ENCODE measurements at places on chromosomes 1 and 21.

DNA sequence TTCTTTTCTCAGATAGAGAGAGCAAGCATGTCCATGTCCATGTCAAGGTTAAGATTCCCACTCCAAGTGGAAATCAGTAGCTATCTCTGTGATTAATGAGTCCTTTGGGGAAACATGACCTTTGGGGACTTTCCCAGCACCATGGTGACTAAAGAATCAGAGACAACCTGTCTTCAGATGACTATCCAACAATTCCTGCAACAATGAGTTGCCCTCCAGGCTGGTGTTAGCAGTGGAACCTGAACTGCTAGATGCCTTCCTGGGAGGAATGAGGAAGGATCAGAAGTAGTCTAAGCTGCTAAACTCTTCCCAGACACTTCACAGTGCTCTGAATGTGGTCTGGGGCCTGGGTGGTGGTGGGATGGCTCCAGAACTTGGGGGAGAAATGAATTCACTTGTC is 6.5 kb downstream of the S100A9 start:
- H3K27me3 ChIP-seq = no peaks in the 10 kb centered on the region
- peak overlapping the region; percentile 86 for H3K27ac ChIP-seq
- DNase-seq = no peak
- H3K36me3 ChIP-seq = no peaks in the 10 kb centered on the region

DNA sequence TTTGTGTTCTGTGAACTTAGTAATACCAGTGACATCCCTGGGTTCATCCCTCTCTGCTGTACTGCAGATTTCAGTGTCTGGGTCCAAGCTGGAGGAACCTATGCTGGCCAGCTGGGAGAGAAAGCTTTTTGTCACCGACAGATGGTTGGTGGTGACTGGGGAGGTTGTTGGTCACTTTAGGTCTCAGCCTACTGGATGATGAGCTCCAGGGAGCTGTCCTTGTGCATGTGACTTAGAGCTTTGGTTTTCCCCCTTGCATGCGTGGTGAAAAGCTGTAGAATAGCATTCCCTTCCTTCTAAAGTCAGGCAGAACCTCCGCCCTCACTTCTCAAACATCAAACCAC is 22.9 kb upstream of the IKBKE start:
- no peak overlapping the region for H3K27ac ChIP-seq
- peaks cover 13% of the 10 kb centered on the region for H3K36me3 ChIP-seq
- no peak for DNase-seq
- H3K27me3 ChIP-seq = no peaks in the 10 kb centered on the region

DNA sequence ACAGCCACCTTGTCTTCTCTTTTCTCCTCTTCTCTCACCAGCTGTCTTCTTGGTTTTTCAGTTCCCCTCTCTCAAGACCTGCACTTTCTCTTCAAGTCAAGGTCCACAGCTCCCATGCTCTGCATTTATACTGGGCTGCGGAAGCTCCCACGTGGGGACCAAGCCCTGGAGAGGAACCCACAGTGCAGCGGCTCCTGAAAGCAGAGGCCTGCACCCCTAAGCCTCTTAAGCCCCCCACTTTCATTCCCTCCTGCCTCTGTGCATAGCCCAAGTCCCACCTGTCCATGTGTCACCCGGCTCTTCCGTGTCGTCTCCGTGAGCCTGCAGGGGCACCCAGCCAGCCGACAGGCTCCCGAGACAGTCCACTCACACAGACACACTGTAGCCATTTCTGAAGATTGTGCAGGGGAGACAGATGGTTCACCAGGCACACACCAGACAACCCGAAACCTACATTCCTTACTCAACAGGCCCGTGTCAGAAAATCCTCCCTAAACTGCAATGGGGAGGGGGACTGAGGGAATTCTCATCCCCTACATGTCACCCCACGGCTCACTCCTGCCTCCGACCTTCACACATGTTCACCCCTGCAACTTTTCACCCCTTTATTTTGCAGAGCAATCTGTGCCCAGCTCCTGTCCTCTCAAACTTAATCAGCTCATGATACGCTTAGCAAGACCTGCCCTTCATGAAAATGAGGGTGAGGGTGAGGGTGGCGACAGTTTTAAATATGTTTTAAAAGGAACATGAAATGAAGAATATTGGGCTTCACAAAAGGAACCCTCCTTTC is 6.3 kb downstream of the MX2 start:
- no peak overlapping the region for H3K4me3 ChIP-seq
- no peak overlapping the region for H3K27ac ChIP-seq
- H3K36me3 ChIP-seq = no peaks in the 10 kb centered on the region
- peaks cover 28% of the 10 kb centered on the region for H3K4me1 ChIP-seq
- H3K27me3 ChIP-seq = no peaks in the 10 kb centered on the region
- DNase-seq = peak; percentile 6

DNA sequence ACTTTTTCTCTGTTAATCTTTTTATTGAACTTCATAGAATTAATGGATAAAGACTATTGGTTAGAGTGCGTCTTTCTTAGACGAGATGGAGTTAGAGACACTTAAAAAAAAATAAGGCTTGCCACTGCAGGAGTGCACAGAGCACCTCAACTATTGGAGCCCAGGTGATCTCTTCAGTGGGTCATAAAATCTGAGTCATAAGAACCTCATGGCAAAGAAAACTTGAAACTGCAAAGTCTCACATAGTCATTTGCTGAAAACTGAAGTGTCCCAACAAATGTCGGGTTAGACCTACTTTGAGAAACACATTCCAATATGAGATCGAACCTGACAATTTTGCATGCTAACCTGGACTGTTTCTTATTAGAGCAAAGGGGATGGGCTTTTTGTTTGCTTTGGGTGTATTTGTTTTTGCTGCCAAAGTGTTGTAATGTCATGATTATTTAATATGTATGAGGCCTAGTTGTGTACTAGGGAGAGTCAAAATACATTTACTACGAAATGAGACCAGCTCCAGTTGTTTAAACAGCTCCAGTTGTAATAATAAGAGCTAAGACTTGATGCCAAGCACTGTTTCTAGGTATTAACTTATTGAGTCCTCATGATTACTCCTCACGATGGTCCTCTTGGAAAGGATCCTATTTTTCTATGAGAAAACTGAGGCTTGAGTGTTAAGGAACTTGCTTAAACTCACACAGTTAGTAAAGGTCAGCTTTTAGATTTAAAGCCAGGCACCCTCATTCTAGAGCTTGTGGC is 65.1 kb downstream of the DDR2 start:
- H3K36me3 ChIP-seq = no peaks in the 10 kb centered on the region
- no peak overlapping the region for H3K4me3 ChIP-seq
- no peak for DNase-seq
- H3K4me1 ChIP-seq = peaks cover 26% of the 10 kb centered on the region
- H3K27me3 ChIP-seq = no peaks in the 10 kb centered on the region

- no peak overlapping the region for H3K4me3 ChIP-seq
- no peak for DNase-seq
- H3K27ac ChIP-seq = no peak overlapping the region
- H3K27me3 ChIP-seq = no peaks in the 10 kb centered on the region
- H3K4me1 ChIP-seq = no peaks in the 10 kb centered on the region
Observed at GRCh38 chr1:55347866-55348265, 132.7 kb upstream of the USP24 start.

DNA sequence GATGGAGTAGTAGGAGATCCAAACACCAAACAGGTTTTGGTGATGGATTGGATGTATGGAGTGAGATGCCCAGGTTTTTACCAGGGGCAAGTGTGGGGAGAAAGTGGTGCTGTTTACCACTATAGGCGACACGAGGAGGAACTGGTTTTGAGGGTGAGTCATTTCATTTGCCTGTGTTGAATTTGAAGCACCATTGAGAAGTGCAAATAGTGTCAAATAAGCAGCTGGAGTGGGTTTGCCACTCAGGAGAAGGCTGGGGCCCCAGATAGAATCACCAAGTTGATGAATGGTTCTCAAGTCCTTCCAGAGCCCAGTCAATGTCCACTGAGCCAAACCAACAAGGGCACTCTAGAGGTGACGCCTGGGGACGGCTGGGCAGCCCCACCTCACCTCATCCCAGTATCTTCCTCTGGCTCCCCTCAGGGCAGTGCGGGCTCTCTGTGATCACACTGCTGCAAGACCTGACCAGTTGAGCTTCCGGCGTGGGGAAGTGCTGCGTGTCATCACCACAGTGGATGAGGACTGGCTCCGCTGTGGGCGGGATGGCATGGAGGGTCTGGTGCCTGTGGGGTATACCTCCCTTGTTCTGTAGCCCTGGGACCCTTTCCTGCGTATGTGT is 9.4 kb downstream of the RUSC1 start:
- H3K36me3 ChIP-seq = peaks cover 26% of the 10 kb centered on the region
- H3K4me3 ChIP-seq = no peak overlapping the region
- H3K4me1 ChIP-seq = peaks cover 29% of the 10 kb centered on the region
- no peaks in the 10 kb centered on the region for H3K27me3 ChIP-seq

GRCh38 chr1:101250656-101251272 is 13.9 kb downstream of the S1PR1 start:
- no peaks in the 10 kb centered on the region for H3K36me3 ChIP-seq
- no peak for DNase-seq
- no peaks in the 10 kb centered on the region for H3K4me1 ChIP-seq
- H3K27ac ChIP-seq = no peak overlapping the region
- H3K4me3 ChIP-seq = no peak overlapping the region
- no peaks in the 10 kb centered on the region for H3K27me3 ChIP-seq

GRCh38 chr21:38843806-38844503 is 38.2 kb downstream of the ETS2 start:
- no peaks in the 10 kb centered on the region for H3K27me3 ChIP-seq
- DNase-seq = no peak
- H3K4me3 ChIP-seq = no peak overlapping the region
- no peaks in the 10 kb centered on the region for H3K36me3 ChIP-seq
- no peak overlapping the region for H3K27ac ChIP-seq

- H3K4me3 ChIP-seq = no peak overlapping the region
- no peaks in the 10 kb centered on the region for H3K36me3 ChIP-seq
- H3K27me3 ChIP-seq = no peaks in the 10 kb centered on the region
- H3K27ac ChIP-seq = no peak overlapping the region
- no peaks in the 10 kb centered on the region for H3K4me1 ChIP-seq
- no peak for DNase-seq
Observed at GRCh38 chr1:96820107-96820506, 98.5 kb downstream of the PTBP2 start.

DNA sequence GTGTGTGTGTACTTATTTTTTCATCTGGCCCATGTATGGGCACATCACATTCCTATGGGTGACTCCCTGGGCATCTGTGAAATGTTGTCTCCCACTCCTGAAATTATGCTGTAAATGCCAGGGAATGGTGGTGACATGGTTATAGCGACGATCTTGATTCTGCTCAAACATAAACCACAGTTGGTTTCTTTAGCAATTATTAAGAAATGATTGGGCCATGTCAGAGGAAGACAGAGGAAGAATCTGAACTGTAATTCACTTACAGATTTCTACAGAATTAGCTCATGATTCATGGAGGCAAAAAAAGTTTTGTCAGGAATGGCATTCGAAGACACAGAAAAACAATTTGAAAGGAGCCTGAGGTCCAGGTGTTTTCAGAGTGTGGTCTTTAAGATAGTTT is 25.8 kb upstream of the KCNE1 start:
- H3K4me3 ChIP-seq = no peak overlapping the region
- H3K4me1 ChIP-seq = no peaks in the 10 kb centered on the region
- no peaks in the 10 kb centered on the region for H3K27me3 ChIP-seq
- H3K36me3 ChIP-seq = no peaks in the 10 kb centered on the region
- no peak overlapping the region for H3K27ac ChIP-seq

DNA sequence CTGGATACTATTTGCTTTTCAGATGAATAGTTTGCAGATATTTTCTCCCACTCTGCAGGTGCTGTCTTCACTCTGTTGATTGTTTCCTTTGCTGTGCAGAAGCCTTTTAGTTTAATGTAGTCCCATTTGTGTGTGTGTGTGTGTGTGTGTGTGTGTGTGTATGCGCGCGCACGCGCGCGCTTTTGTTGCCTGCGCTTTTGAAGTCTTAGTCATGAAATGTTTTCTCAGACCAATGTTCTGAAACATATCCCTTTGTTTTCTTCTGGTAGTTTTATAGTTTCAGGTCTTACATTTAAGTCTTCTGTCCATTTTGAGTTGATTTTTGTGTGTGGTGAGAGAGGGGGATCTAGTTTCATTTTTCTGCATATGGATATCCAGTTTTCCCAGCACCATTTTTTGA is 63.5 kb downstream of the XPR1 start:
- H3K27ac ChIP-seq = no peak overlapping the region
- no peak overlapping the region for H3K4me3 ChIP-seq
- H3K27me3 ChIP-seq = no peaks in the 10 kb centered on the region

- H3K4me3 ChIP-seq = no peak overlapping the region
- peaks cover 21% of the 10 kb centered on the region for H3K4me1 ChIP-seq
- no peaks in the 10 kb centered on the region for H3K36me3 ChIP-seq
- no peaks in the 10 kb centered on the region for H3K27me3 ChIP-seq
Observed at GRCh38 chr1:54577612-54578011, 29.6 kb downstream of the ACOT11 start.

GRCh38 chr1:200619894-200620272 is 668 bp downstream of the KIF14 start:
- peak overlapping the region; percentile 61 for H3K4me3 ChIP-seq
- no peaks in the 10 kb centered on the region for H3K36me3 ChIP-seq
- no peak for DNase-seq
- H3K27me3 ChIP-seq = no peaks in the 10 kb centered on the region
- H3K27ac ChIP-seq = peak overlapping the region; percentile 79
- peaks cover 33% of the 10 kb centered on the region for H3K4me1 ChIP-seq

- H3K36me3 ChIP-seq = no peaks in the 10 kb centered on the region
- no peaks in the 10 kb centered on the region for H3K27me3 ChIP-seq
- H3K27ac ChIP-seq = no peak overlapping the region
- no peak for DNase-seq
Observed at GRCh38 chr1:172380441-172381244, 39.8 kb upstream of the C1orf105 start.

- no peak overlapping the region for H3K4me3 ChIP-seq
- H3K27me3 ChIP-seq = no peaks in the 10 kb centered on the region
- no peak for DNase-seq
- no peaks in the 10 kb centered on the region for H3K36me3 ChIP-seq
Observed at GRCh38 chr1:17360272-17360956, 11.6 kb upstream of the PADI6 start.

GRCh38 chr1:201212056-201212455 is 21.4 kb downstream of the IGFN1 start:
- no peaks in the 10 kb centered on the region for H3K27me3 ChIP-seq
- no peak overlapping the region for H3K4me3 ChIP-seq
- no peaks in the 10 kb centered on the region for H3K4me1 ChIP-seq
- H3K36me3 ChIP-seq = no peaks in the 10 kb centered on the region

GRCh38 chr1:11525151-11525505 is 46.2 kb downstream of the DISP3 start:
- no peaks in the 10 kb centered on the region for H3K4me1 ChIP-seq
- no peak for DNase-seq
- H3K36me3 ChIP-seq = no peaks in the 10 kb centered on the region
- H3K27ac ChIP-seq = no peak overlapping the region

DNA sequence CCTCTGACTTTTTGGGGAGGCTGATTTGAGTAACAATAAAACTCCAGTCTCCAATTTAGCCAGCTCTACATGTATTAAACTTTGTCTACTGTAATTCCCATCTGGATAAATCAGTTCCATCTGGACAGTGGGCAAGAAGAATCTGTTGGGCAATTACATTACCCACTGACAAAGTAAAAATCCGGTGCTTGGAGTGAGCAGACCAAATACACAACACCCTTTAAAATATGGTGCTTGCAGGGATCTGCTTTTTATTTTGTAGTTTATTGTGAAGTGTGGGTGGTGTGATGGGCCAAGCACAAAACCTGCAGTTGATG is 8.9 kb upstream of the CD55 start:
- no peak overlapping the region for H3K4me3 ChIP-seq
- H3K27me3 ChIP-seq = no peaks in the 10 kb centered on the region
- no peak for DNase-seq
- H3K4me1 ChIP-seq = peaks cover 39% of the 10 kb centered on the region
- H3K27ac ChIP-seq = no peak overlapping the region

- H3K27me3 ChIP-seq = no peaks in the 10 kb centered on the region
- H3K27ac ChIP-seq = no peak overlapping the region
- H3K36me3 ChIP-seq = no peaks in the 10 kb centered on the region
- no peak overlapping the region for H3K4me3 ChIP-seq
Observed at GRCh38 chr1:100767176-100767890, 47.8 kb downstream of the VCAM1 start.
